Activated CD4-positive, alpha-beta T cell treated with anti-CD3 and anti-CD28 coated beads for 24 hours (primary cell): ENCODE measurements at places on chromosomes 3 and 15.

- DNase-seq, result no peak
These were observed 137.8 kb downstream of the SAMMSON start for GRCh38 chr3:70137366-70137765.

DNA sequence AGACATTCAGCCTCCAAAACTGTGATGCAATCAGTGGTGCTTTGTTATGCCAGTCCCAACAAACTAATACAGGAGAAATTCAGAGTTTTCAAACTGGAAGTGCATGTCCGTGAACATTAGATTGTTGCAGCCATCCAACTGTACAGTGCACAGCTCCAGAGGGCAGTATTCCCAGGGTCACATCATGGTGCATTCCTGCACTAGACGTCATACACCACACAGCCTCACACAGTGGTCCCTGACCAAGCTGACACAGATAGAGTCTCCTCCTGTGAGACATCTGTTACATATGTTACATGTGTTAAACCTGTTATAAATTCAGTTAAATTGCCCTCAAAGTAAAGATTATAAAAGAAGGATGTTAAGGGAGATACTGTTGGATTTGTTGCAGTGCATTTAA, 209.0 kb downstream of the LRRN1 start:
- no peak for DNase-seq

DNA sequence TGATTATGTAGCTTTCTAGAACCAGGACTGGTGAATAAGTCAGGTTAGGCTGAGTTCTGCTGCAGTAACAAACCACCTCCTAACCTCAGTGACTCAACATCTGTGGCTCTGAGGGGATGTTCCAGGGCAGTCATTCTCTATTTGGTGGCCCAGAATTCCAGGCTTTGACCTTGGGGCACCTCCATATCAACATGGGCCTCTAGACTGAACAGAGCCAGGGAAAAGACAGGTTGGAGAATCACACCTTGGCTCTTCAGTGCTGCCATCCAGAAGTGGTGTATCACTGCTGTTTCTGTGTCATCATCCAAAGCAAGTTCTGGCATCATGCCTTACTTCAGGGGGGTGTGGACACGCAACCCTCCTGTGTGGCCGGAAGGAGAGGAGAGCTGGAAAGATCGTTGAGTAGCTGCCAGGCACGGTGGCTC, 15.3 kb downstream of the ZBTB47 start:
- DNase-seq, result no peak

GRCh38 chr3:129226374-129226773, 23.0 kb upstream of the COPG1 start:
- no peak for DNase-seq

GRCh38 chr3:61789861-61790260, 228.5 kb downstream of the PTPRG start:
- DNase-seq, result no peak

- DNase-seq, result no peak
These were observed 25.7 kb downstream of the GJD2 start for GRCh38 chr15:34729056-34729455.

GRCh38 chr3:20772869-20773268, 586.9 kb upstream of the SGO1 start:
- DNase-seq, result no peak

DNA sequence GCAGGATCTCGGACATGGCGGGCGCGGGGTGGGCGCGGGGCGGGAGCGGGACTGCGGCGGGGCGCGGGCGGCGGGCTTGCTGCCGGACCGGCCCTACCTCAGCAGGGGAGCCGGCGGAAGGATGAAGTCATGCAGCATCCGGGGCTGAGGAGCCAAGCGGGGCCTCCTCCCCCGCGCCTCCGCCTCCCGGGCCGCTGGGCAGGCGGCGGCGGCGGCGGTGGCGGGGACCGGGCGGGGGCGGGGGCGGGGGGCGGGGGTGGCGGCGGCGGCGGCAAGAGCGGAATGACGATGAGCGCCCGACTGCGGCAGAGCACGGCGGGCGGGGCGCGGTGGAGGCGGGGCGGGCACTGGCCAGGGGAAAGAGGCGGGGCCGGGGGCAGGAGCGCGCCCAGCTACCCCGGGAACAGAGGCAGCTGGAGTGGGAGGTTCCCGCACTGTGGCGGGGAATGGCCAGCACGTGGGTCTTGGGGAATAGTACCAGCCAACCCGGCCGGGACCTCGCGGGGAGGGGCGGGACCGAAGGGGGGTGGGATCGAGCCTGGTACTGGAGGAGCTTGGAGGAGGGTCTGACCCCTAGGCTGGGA, at the start of gene CAMK2N2:
Gene CAMK2N2, minus strand, starts transcription at position 284 of the 584 bp plus-strand sequence. Its CDS starts 268 bp downstream, at position 16.
- peak; percentile 49 for DNase-seq

DNA sequence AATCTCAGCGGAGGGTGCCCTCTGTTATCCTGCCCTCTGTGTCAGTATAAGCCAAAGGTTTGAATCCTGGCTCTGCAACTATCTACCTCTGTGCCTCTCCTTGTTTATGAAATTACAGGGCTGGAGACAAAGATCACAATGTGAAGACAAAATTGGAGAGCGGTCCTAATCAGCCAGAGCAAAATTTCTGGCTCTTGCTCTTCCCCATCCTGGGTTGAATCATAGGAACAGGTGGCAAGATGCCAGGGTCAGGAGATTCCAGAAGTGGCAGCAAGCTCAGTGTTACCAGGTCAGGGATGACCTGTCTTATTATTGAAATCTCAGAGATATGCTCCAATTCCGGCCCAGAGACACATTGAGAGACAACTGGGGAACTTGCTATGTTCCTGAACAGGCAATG, 2.3 kb upstream of the CCR2 start:
- DNase-seq, result no peak

DNA sequence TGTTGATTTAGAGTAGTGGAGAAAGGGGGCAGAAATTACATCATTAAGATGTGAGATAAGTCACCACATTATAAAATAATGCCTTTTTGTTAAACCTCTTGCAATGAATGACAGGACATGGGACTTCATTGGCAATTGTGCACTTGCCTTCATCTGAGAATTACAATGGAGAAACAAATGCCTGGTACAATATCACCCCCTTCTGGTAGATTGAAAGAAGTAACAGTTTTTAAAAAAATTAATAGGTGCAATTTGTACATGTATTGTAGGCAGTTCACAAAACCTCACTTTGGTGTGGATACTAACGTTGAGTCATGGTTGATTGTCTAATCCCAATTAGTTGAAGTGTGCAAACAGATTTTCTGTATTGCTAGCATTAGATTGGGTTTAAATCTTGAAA, 4.6 kb upstream of the P2RY14 start:
- no peak for DNase-seq

GRCh38 chr3:164190566-164190965, 887.7 kb downstream of the SI start:
- DNase-seq, result no peak

- DNase-seq, result no peak
These were observed 46.8 kb downstream of the COL6A5 start for GRCh38 chr3:130392266-130392665.

DNA sequence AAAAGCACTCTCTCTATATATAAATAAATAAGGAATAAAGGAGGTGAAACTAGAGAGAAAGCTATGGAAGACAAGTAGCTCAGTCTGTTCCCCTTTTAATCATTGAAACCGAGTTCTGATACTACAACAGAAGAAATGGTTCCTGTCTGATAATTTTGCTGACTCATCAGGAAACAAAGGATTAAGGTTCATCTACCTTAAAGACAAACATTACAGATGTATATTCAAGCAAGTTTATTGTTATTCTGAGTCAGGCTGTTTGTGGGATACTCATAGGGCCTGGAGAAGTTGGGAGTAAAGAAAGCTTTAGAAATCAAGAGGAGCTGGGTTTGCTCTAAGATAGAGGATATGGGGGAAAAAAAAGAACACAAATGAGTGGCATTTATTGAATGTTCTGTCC, 566.0 kb downstream of the ROBO2 start:
- no peak for DNase-seq
